ENCODE measurements at places on chromosomes 3 and 15.

DNA sequence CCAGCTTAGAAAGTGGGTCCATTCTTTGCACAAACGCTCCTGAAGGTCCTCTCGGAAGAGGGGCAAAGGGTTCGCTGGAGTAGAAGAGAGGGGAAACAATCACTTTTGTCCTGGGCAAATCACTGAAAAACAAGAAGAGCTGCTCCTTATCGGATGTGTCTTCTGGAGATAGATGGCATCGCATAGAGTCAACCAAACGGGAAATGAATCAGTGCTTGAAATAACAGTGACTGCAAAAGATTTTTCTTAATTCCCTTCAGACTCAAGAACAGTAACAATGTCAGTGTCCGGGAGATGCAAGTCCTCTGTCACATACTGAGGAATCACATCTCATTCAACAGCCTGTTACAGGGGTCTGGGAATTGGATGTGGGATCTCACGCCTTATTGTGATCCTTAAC lies 78.8 kb upstream of the PCSK6 start:
- DNase-seq: no peak

GRCh38 chr3:151404316-151404715 lies 19.8 kb upstream of the P2RY12 start:
- no peak for DNase-seq

- no peak for DNase-seq
Observed at GRCh38 chr15:27868828-27869404, 230.2 kb downstream of the OCA2 start.

DNA sequence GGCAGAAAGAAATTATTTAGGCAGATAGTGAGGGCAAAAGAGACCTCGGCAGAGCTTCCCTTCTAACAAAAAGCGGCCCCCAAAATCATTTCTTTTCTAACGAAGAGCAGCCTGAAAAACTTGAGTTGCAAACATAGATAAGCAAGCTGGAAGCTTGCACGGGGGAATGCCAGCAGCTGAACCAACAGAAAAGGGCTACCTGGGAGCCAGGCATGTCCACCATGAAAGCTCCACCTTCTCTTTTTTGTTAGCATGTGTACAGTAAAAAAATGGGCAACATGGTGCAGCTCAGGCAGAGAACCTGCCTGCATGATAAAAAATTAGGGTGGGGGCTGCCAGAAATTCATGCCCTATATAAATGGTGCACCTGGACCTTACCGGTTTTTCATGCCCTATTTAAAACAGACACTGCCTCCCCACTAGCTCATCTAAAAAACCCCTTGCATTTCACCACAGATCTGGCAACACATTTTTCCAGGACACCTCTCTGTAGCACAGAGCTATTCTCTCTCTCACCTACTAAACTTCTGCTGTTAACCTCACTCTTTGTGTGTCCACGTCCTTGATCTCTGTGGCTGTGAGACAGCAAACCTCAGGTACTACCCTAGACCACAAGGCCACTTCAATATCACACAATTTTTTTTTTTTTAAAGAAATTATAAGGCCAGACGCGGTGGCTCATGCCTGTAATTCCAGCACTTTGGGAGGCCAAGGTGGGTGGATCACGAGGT lies 18.7 kb downstream of the SLC33A1 start:
- no peak for DNase-seq

- no peak for DNase-seq
Observed at GRCh38 chr3:194686816-194687637, 1.3 kb downstream of the FAM43A start.

- DNase-seq: no peak
Observed at GRCh38 chr3:150370999-150371398, 37.1 kb upstream of the TSC22D2 start.

Data from fibroblast of the conjunctiva (primary cell).